ENCODE measurements at places on chromosomes 5 and 9.

GRCh38 chr9:14327036-14327435 is 13.1 kb upstream of the NFIB start:
- H3K27me3 ChIP-seq: peaks cover 34% of the 10 kb centered on the region
- no peak overlapping the region for H3K4me3 ChIP-seq
- no peak overlapping the region for H3K27ac ChIP-seq
- peaks cover 6% of the 10 kb centered on the region for H3K4me1 ChIP-seq

DNA sequence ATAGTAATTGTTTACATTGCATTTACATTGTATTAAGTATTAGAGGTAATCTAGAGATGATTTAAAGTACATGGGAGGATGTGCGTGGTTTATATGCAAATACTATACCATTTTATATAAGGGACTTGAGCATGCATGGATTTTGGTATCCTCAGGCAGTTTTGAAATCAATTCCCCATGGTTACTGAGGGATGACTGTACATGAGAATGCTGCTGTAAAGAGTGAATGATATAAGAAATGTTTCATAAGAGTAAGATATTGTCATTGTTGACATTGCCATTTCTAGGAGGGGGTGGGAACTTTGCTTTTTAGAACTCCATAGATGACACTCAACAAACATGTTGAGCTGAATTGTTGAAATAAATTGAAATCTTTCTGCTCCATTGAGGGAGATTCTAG is 185.0 kb downstream of the SEMA6A start:
- H3K4me1 ChIP-seq: no peaks in the 10 kb centered on the region
- H3K36me3 ChIP-seq: peaks cover 33% of the 10 kb centered on the region
- H3K4me3 ChIP-seq: no peak overlapping the region
- no peak for DNase-seq

- no peak overlapping the region for H3K27ac ChIP-seq
- H3K27me3 ChIP-seq: no peaks in the 10 kb centered on the region
- no peak for DNase-seq
- H3K36me3 ChIP-seq: peaks cover 30% of the 10 kb centered on the region
- peaks cover 2% of the 10 kb centered on the region for H3K4me1 ChIP-seq
- H3K4me3 ChIP-seq: no peak overlapping the region
Observed at GRCh38 chr5:72214168-72214567, 105.9 kb downstream of the MRPS27 start.

GRCh38 chr9:78692871-78693270 is 395.9 kb downstream of the PSAT1 start:
- peaks cover 9% of the 10 kb centered on the region for H3K27me3 ChIP-seq
- H3K4me1 ChIP-seq: no peaks in the 10 kb centered on the region
- DNase-seq: no peak
- no peak overlapping the region for H3K4me3 ChIP-seq
- H3K27ac ChIP-seq: no peak overlapping the region

DNA sequence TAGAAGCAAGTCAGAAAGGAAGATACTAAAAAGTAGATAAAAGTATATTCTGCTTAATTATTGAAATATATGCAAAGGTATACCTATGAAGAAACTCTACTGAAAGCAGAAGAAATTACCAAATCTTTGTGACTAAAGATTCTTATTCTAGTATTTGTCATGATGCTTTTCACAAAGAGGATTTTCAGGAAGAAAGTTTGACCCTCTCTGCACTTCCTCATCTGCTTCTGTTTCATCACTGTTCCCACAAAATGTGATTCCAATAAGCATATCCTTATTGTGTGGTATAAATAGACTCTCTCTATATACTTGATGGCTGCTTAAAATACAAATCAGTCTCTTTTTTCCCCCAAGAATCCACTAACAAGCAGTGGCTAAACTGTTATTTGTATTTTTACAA is 2139.6 kb upstream of the ACO1 start:
- no peaks in the 10 kb centered on the region for H3K27me3 ChIP-seq
- H3K4me3 ChIP-seq: no peak overlapping the region
- no peaks in the 10 kb centered on the region for H3K4me1 ChIP-seq
- H3K36me3 ChIP-seq: no peaks in the 10 kb centered on the region
- no peak for DNase-seq

DNA sequence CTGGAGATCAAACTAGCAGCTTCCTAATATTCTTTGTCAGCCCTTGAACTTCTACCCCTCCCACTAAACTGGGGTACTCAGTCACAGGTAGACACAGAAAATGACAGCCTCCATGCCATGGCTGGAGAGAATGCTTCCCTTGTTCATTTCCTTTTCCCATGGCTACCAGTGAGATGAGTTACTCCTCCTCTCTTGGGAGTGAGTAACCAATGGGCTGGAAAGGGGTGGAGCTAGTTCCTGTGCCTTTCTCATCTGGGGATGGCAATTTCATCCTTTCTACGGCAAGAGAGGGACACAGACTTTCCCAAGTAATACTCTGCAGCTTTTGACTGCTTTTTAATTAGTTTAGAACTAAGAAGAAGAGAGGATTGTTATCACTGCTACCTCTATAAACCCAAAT is 1045.6 kb upstream of the WWC1 start:
- no peak overlapping the region for H3K4me3 ChIP-seq
- no peaks in the 10 kb centered on the region for H3K27me3 ChIP-seq
- H3K27ac ChIP-seq: no peak overlapping the region
- no peaks in the 10 kb centered on the region for H3K4me1 ChIP-seq

- H3K4me3 ChIP-seq: no peak overlapping the region
- DNase-seq: no peak
- H3K36me3 ChIP-seq: no peaks in the 10 kb centered on the region
Observed at GRCh38 chr9:91059713-91060112, 258.1 kb downstream of the SYK start.

GRCh38 chr5:141641634-141642267 is 5.0 kb downstream of the RELL2 start:
- H3K27me3 ChIP-seq: no peaks in the 10 kb centered on the region
- peaks cover 21% of the 10 kb centered on the region for H3K36me3 ChIP-seq
- DNase-seq: no peak
- no peak overlapping the region for H3K4me3 ChIP-seq

DNA sequence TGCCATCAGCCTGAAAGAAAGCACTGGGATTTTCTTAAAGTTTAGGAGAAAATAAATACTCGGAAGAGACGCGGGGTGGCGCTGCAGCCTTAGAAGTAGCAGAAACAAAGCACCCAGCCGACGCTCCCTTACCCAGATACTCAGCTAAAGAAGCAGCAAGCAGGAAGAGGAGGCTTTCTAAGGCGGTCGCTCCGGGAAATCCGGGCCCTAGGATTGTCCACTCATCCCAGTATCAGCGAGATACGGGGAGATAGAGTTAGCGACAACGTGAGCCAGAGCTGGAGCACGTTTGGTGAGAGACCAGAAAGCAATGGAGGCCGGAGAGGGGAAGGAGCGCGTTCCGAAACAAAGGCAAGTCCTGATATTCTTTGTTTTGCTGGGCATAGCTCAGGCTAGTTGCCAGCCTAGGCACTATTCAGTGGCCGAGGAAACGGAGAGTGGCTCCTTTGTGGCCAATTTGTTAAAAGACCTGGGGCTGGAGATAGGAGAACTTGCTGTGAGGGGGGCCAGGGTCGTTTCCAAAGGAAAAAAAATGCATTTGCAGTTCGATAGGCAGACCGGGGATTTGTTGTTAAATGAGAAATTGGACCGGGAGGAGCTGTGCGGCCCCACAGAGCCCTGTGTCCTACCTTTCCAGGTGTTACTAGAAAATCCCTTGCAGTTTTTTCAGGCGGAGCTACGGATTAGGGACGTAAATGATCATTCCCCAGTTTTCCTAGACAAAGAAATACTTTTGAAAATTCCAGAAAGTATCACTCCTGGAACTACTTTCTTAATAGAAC is at the start of gene PCDHB2:
Gene PCDHB2, plus strand, starts transcription at position 135 of the 782 bp plus-strand sequence. Its CDS starts 176 bp downstream, at position 311.
- peaks cover 7% of the 10 kb centered on the region for H3K36me3 ChIP-seq
- DNase-seq: no peak
- no peak within 1 kb of the TSS for H3K27ac ChIP-seq
- no peak within 1 kb of the TSS for H3K4me3 ChIP-seq
- H3K27me3 ChIP-seq: peaks cover 54% of the 10 kb centered on the region

- no peak for DNase-seq
- H3K4me1 ChIP-seq: peaks cover 9% of the 10 kb centered on the region
- H3K27ac ChIP-seq: no peak overlapping the region
Observed at GRCh38 chr5:102866237-102866600, 111.1 kb downstream of the PAM start.

DNA sequence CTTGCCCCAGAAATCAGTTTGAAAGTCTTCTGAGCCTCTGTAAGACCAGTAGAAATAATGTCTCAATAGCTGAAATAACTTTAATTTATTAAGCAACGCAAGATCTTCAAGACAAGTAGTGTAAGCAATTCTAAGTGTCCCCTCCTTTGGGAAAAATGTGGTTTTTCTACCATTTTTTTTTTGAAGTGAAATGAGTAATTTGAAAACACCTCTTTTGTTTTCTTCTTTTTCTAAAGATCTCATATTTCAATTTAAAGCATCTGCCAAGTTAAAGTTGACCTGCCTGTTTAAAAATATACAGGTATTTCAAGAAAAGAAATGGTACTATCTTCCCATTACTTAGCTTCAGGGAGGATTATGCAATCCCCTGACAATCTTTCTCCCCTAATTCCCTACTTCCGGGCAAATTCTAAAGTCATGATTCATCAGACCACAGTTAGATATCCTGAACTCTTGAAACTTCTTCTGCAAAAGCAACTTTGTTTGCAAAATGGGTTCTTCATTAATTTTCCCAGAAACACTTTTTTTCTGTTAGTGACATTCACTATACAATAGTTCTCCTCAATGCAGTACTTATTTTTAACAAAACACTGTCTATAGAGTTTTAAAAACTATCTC is 7.8 kb upstream of the ANXA1 start:
- H3K4me1 ChIP-seq: peaks cover 41% of the 10 kb centered on the region
- DNase-seq: no peak

- no peak overlapping the region for H3K27ac ChIP-seq
- peaks cover 25% of the 10 kb centered on the region for H3K4me1 ChIP-seq
Observed at GRCh38 chr9:90002397-90003271, 397.8 kb downstream of the GADD45G start.

DNA sequence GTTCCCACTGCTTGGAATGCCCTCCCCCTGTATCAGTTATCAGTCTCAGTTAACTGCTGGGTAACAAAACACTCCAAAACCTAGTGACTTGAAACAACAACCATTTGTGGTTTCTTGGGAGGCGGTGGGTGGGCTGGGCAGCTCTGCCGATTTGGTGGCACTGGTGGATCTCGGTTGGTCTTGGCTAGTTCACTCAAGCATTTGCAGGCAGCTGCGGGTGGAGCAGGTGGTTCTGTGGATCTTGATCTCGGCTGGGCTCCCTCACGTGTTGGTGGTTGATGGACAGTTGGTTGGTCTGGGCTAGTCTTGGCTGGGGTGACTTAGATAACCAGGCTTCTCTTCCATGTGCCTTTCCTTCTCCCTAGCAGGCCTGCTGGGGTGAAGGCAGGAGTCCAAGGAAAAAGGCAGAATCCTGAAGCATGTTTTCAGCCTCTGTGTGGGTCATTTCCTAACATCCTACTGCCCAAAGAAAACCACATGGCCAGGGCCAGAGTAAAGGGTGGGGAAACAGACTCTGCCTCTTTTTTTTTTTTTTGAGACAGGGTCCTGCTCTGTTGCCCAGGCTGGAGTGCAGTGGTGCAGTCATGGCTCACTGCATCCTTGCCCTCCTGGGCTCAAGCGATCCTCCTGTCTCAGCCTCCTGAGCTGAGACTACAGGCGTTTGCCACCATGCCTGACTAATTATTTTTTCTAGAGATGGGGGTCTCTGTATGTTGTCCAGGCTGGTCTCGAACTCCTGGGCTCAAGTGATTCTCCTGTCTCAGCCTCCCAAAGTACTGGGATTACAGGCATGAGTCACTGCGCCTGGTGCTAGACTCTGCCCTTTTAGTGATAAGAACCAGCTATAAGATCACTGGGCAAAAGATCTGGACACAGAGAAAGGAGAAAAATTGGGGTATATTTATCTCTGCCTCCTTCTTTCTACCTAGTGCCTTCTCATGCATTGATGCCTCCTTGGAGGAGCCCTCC is 183.7 kb downstream of the RGS3 start:
- no peak overlapping the region for H3K4me3 ChIP-seq
- peaks cover 3% of the 10 kb centered on the region for H3K4me1 ChIP-seq
- peaks cover 18% of the 10 kb centered on the region for H3K27me3 ChIP-seq
- peaks cover 1% of the 10 kb centered on the region for H3K36me3 ChIP-seq
- H3K27ac ChIP-seq: no peak overlapping the region

GRCh38 chr9:94084314-94084713 is at the start of gene PTPDC1:
TSS of gene PTPDC1 (plus strand) at chr9:94084464. CDS start at chr9:94084531, 67 bp downstream.
- no peaks in the 10 kb centered on the region for H3K27me3 ChIP-seq
- no peak within 1 kb of the TSS for H3K4me3 ChIP-seq
- H3K36me3 ChIP-seq: peaks cover 2% of the 10 kb centered on the region
- no peak within 1 kb of the TSS for H3K27ac ChIP-seq

- no peaks in the 10 kb centered on the region for H3K36me3 ChIP-seq
- DNase-seq: no peak
- H3K27me3 ChIP-seq: peaks cover 4% of the 10 kb centered on the region
- peaks cover 2% of the 10 kb centered on the region for H3K4me1 ChIP-seq
- no peak overlapping the region for H3K4me3 ChIP-seq
Observed at GRCh38 chr9:117491491-117491890, 76.6 kb upstream of the ASTN2 start.

DNA sequence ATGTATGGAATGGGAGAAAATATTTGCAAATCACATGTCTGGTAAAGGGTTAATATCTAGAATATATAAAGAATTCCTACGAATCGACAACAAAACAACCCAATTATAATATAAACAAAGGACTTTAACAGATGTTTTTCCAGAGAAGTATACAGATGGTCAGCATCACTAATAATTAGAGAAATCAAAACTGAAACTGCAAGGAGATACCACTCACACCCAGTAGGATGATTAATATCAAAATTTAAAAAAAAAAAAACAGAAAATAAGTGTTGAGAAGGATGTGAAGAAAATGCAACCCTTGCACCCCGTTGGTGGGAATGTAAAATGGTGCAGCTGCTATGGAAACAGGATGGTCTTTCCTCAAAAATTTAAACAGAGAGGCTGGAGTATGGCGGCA is 34.6 kb upstream of the F2R start:
- no peaks in the 10 kb centered on the region for H3K27me3 ChIP-seq
- H3K4me3 ChIP-seq: no peak overlapping the region
- no peak for DNase-seq
- H3K36me3 ChIP-seq: peaks cover 24% of the 10 kb centered on the region
- no peak overlapping the region for H3K27ac ChIP-seq

GRCh38 chr9:36865731-36866635 is 168.1 kb downstream of the PAX5 start:
- no peak overlapping the region for H3K27ac ChIP-seq
- peaks cover 8% of the 10 kb centered on the region for H3K27me3 ChIP-seq
- no peak overlapping the region for H3K4me3 ChIP-seq

- no peaks in the 10 kb centered on the region for H3K27me3 ChIP-seq
- H3K4me1 ChIP-seq: no peaks in the 10 kb centered on the region
- H3K36me3 ChIP-seq: no peaks in the 10 kb centered on the region
- DNase-seq: no peak
- no peak overlapping the region for H3K27ac ChIP-seq
- H3K4me3 ChIP-seq: no peak overlapping the region
Observed at GRCh38 chr5:2373631-2374030, 377.8 kb downstream of the IRX2 start.

GRCh38 chr5:78458843-78459242 is 98.4 kb downstream of the SCAMP1 start:
- no peaks in the 10 kb centered on the region for H3K27me3 ChIP-seq
- no peak overlapping the region for H3K4me3 ChIP-seq
- H3K27ac ChIP-seq: no peak overlapping the region
- DNase-seq: no peak
- peaks cover 7% of the 10 kb centered on the region for H3K4me1 ChIP-seq
